ENCODE measurements at places on chromosomes 4 and X. TPM values are rescaled to one million over a fixed set of nuclear protein-coding genes. Genes with fewer than 3 reads are reported as not detected.
A peak's percentile ranks its signal among the peaks of the same experiment; 100 is the strongest.

The NPFFR2 gene
- polyA plus RNA-seq: not detected

The AKAP4 gene
- not detected for polyA plus RNA-seq

The PNCK gene
- not detected for polyA plus RNA-seq

The SPANXB1 gene
- polyA plus RNA-seq: not detected

The GPR34 gene
- polyA plus RNA-seq: 4.6 TPM

The SORBS2 gene
- polyA plus RNA-seq: 15.6 TPM

DNA sequence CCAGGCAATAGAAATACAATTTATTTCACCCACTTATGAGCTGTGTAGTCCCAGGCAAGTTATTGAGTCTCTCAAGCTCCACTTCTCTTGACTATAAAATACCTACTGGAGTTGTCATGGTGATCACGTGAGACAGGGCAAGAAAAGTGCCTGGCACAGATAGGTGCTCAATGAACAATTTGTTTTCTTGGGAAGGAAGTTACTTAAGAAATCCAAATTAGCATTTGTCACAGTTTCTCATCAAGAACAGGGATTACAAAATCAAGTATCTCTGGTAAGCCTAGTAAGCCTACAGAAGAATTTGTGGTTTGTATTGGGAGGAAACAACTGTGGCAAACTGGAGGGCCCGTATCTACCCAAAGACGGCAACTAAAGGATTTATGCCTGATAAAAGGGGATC, 37.5 kb upstream of the RASGEF1B start:
- no peak for DNase-seq
- H3K36me3 ChIP-seq: no peaks in the 10 kb centered on the region
- H3K27me3 ChIP-seq: no peaks in the 10 kb centered on the region
- no peak overlapping the region for H3K27ac ChIP-seq
- H3K4me1 ChIP-seq: peaks cover 6% of the 10 kb centered on the region
- H3K4me3 ChIP-seq: no peak overlapping the region

GRCh38 chr4:106816496-106816895, 219.6 kb downstream of the DKK2 start:
- DNase-seq: no peak
- H3K36me3 ChIP-seq: no peaks in the 10 kb centered on the region
- H3K27me3 ChIP-seq: no peaks in the 10 kb centered on the region
- H3K4me3 ChIP-seq: no peak overlapping the region

- H3K36me3 ChIP-seq: no peaks in the 10 kb centered on the region
- H3K4me3 ChIP-seq: no peak overlapping the region
- no peak overlapping the region for H3K27ac ChIP-seq
- DNase-seq: no peak
- H3K27me3 ChIP-seq: no peaks in the 10 kb centered on the region
Observed at GRCh38 chrX:68049466-68049865, 383.8 kb downstream of the OPHN1 start.

DNA sequence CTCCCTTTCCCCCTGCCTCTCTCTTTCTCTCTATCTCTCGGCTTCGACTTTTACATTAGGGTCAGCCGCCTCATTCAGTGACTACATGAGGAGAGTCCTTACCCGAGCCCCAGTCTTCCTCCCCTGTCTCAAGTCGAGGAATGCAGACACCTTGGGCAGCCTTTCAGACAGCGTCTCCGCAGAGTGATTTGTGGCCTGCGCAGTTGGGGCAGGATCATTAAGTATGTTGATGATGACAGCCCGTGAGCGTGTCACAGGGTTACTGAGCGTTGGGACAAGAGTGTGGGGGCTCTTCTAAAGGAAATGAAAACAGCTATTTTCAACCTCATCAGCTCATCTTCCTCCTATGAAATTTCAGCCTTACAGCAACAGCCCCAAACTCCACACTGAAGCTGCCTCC, 312.1 kb upstream of the GATB start:
- H3K36me3 ChIP-seq: no peaks in the 10 kb centered on the region
- H3K4me1 ChIP-seq: no peaks in the 10 kb centered on the region
- no peak for DNase-seq
- no peak overlapping the region for H3K4me3 ChIP-seq
- H3K27me3 ChIP-seq: no peaks in the 10 kb centered on the region
- H3K27ac ChIP-seq: no peak overlapping the region

DNA sequence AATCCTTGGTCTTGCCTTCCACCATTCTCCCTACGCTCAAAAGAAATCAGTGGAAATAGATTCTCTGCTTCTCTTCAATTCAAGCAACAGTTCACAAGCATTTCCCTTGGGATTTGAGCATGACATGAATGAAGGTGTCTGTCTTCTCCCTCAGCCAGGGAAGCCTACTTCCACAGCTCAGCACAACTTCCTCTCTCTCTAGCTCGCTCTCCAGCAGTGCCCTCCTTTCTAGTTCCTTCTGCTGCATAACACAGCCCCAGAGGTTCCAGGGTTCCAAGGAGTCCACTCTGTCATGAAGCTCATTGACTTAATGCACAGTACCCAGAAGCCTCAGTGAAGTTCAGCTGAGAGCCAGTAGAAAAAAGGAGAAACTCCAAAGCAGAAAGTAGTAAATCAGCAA, 81.3 kb downstream of the PLS3 start:
- H3K36me3 ChIP-seq: no peaks in the 10 kb centered on the region
- H3K27me3 ChIP-seq: no peaks in the 10 kb centered on the region
- H3K27ac ChIP-seq: peak overlapping the region; percentile 50

DNA sequence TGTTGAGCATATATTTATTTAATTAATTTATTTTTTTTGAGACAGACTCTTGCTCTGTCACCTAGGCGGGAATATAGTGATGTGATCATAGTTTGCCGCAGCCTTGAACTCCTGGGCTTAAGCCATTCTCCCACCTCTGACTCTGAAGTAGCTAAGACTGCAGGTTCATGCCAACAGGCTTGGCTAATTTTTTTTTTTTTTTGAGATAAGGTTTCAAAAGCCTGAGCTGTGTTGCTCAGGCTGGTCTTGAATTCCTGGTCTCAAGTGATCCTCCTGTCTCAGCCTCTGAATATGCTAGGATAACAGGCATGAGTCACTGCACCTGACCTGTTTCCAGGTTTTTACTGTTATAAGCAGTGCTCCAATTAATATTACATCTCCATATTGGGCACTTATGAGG, 4.8 kb downstream of the ADD1 start:
- no peak overlapping the region for H3K27ac ChIP-seq
- peaks cover 2% of the 10 kb centered on the region for H3K36me3 ChIP-seq
- no peaks in the 10 kb centered on the region for H3K27me3 ChIP-seq

- no peaks in the 10 kb centered on the region for H3K4me1 ChIP-seq
- H3K36me3 ChIP-seq: peaks cover 33% of the 10 kb centered on the region
- no peak overlapping the region for H3K4me3 ChIP-seq
Observed at GRCh38 chrX:9690046-9690445, 75.6 kb downstream of the GPR143 start.

GRCh38 chr4:163816494-163816893, 322.0 kb downstream of the TMA16 start:
- no peak for DNase-seq
- no peaks in the 10 kb centered on the region for H3K36me3 ChIP-seq
- no peaks in the 10 kb centered on the region for H3K4me1 ChIP-seq
- no peaks in the 10 kb centered on the region for H3K27me3 ChIP-seq
- H3K27ac ChIP-seq: no peak overlapping the region
- H3K4me3 ChIP-seq: no peak overlapping the region

DNA sequence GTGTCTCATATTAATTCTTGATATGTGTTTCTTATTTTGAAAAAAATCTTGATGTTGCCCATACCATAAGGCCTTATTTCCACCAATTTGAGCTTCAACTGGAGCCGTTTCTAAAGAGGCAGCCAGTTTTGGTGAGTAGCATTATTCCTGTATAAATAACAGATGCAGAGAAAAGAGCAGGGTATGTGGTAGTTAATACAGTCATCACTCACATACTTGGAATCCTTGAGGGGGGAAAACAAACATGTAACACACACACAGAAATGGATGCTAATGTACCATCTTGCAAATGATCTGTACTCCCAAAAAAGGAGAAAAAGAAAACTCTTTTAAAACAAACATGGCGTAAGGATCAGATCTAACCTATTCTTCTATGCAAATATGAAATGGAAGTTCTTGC, 389.7 kb downstream of the GPM6A start:
- H3K27me3 ChIP-seq: no peaks in the 10 kb centered on the region
- H3K4me3 ChIP-seq: no peak overlapping the region
- H3K27ac ChIP-seq: no peak overlapping the region

GRCh38 chrX:19646282-19646681, 131.0 kb upstream of the MAP3K15 start:
- H3K27me3 ChIP-seq: no peaks in the 10 kb centered on the region
- no peaks in the 10 kb centered on the region for H3K36me3 ChIP-seq
- no peak overlapping the region for H3K4me3 ChIP-seq
- H3K4me1 ChIP-seq: no peaks in the 10 kb centered on the region

DNA sequence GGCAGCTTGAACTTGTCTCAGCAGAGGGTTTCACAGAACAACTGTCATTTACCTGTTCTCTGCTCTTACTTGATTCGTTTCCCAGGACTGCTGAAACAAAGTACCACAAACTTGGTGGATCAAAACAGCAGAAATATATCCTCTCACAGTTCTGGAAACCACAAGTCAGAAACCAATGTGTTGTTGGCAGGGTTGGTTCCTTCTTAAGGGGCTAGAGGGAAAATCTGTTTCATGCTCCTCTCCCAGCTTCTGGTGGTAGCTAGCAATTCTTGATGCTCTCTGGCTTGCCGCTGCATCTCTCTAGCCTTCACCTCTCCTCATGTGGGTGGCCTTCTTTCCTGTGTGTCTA, 4.7 kb downstream of the TLR8 start:
- no peaks in the 10 kb centered on the region for H3K27me3 ChIP-seq
- no peak for DNase-seq
- no peaks in the 10 kb centered on the region for H3K4me1 ChIP-seq
- H3K4me3 ChIP-seq: no peak overlapping the region
- H3K27ac ChIP-seq: no peak overlapping the region

DNA sequence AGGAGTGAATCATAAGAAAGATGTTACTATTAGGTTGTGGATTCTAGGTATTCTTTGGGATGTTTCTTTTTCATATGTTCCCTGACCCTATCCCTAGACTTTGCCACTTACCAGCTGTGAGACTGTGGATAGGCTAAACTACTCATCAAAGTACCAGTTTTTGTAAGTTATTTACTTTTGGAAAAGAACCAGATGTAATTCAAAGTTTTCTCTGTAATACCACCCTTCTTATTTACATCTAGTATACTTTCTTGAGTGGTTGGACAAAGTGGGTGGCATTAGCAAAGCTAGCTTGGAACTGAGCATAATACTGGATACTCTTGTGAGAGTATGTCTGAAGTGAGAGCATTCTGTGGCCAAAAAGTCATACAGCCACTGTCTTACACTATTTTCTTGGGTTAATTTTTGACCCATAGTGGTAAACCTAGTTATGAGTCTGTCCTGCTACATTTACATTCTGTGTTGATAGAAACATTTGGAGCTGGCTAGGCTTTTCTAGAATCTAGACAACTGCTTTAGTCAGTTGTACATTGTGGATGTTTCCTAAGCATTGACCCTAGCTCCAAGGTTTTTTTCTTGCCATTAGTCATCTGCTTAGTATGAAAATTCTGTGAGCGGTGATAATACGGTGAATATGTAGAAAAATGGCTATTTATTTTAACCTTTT, 41.7 kb downstream of the KDM6A start:
- H3K27ac ChIP-seq: no peak overlapping the region
- DNase-seq: no peak
- no peaks in the 10 kb centered on the region for H3K27me3 ChIP-seq
- no peak overlapping the region for H3K4me3 ChIP-seq

- H3K27ac ChIP-seq: no peak overlapping the region
- H3K4me3 ChIP-seq: no peak overlapping the region
- peaks cover 21% of the 10 kb centered on the region for H3K4me1 ChIP-seq
- no peaks in the 10 kb centered on the region for H3K36me3 ChIP-seq
- no peak for DNase-seq
Observed at GRCh38 chr4:18880871-18881270, 859.3 kb upstream of the LCORL start.

DNA sequence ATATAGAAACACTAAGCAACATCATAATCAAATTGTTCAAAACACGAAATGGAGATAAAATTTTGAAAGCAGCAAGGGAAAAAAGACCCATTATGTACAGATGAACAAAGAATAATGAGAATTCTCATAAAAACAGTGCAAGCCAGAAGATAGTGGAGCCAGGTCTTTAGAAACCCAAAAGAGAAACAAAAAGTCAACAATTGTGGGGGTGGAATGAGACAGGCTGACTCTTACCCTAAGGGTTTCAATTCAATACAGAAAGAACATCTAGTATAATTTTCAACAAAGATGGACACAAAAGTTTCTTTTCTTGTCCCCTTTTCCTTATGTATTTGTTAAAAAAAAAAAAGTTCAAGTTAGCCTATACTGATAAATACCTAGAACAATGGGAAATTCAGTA, 34.0 kb upstream of the MAGEB2 start:
- no peaks in the 10 kb centered on the region for H3K27me3 ChIP-seq
- no peak overlapping the region for H3K27ac ChIP-seq
- no peak overlapping the region for H3K4me3 ChIP-seq
- no peak for DNase-seq
- H3K4me1 ChIP-seq: no peaks in the 10 kb centered on the region

DNA sequence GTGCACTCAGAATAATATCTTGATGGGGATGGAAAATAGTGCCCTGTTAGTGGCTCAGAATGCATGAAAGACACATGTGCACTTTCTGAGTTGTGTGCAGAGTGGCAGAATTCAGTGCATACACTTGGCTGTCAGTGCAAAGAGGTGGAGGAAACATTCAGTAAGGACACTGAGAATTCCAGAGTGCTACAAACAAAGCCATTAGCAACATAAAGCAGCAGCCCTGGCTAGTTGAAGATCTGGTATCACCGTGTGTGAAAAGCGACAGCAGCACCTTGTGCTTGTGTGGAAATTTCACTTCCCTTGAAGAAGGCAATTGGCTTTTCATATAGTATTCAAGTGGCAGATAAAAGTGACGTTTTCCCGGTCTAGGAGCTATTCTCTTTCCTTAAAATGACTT, 810.4 kb downstream of the TRIML1 start:
- no peaks in the 10 kb centered on the region for H3K27me3 ChIP-seq
- DNase-seq: no peak
- H3K27ac ChIP-seq: no peak overlapping the region
- H3K36me3 ChIP-seq: no peaks in the 10 kb centered on the region

DNA sequence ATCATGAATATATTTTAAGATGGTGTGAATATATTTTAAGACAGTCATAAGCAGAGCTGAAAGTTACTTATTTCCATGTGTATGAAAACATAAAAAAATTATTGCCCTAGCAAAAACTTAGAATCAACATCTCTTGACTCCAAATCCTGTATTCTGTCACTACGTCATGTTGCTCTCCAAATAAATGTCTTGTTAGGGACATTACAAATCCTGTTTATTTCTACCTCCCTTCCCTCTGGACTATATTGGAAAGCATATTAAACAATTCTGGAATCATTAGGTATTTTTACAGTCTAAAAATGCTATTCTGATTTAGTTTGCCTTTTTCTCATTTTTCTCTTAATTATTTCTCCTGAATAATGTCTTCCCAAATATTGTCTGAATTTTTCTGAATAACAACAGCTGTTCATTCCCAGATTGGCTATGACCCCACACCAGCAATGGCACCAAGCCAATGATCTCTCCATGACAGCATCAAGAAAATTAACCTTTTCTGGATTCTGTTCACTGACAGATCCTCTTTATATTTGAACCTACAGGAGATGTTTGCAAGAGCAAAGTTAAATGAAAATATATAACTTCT, 523.1 kb downstream of the IQCM start:
- H3K4me3 ChIP-seq: no peak overlapping the region
- peaks cover 26% of the 10 kb centered on the region for H3K4me1 ChIP-seq
- no peak for DNase-seq
- H3K27me3 ChIP-seq: no peaks in the 10 kb centered on the region

All from sigmoid colon (tissue), 7 donors.